ENCODE measurements at places on chromosomes 3 and 15.

DNA sequence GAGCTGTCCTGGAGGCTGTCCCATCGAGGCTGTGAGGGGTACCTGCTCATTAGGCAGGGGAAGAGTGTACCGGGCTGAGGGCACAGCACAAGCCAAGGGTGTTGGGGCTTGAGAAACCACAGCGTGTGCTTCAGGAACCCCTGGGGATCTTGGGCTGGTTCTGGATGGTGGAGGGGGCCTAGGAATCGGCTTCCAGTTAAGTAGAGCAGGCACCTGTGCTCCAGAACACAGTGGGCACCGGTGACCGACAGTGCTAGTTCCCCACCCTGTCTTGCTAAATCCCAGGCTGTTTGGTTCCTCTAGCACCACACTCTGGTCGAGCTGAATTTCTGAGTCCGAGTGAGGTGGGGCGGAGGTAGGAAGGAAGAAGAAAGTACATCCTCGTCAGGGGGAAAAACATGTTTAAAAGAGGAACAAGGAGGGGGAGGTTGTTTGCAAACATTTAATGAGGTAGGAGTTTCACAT lies 29.1 kb downstream of the SLC6A6 start:
- DNase-seq: no peak

- DNase-seq: no peak
Measured at GRCh38 chr15:92328207-92328606, 65.5 kb upstream of the ST8SIA2 start.

GRCh38 chr3:97720417-97720816 lies 44.1 kb upstream of the ARL6 start:
- DNase-seq: no peak

GRCh38 chr3:98099848-98100247 lies 12.9 kb downstream of the OR5AC2 start:
- DNase-seq: no peak

DNA sequence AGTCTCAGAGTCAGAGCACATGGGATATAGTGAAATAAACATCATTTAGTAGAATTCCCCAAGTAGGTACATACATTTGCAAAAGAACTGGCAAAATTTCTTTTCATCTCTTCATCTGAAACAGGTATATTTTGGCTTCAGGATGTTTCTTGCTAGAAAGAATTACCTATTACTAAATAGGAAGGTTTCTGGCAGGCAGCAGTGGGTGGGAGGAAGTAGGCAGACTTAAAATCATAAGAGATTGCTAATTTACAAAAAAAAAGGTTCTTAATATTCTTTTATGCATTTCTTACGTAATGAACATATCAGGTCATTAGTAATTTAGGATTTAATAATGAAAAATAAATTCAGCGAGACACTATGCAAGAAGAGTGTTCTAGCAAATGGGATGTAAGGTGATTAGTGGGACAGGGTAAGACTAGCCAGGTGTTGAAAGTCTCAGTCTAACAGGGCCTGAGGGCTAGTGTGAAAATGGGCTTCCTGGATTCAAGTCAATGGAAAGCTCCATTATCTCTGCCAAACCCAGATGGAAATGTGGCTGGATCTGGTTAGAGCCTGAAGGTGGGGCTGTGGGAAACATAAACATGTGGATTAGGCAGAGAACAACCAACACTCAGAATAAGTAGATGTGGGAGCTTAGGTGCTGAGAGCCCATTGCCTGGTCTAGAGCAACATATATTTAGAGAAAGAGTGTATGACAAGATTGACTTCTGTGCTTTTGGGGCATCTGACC lies 127.4 kb upstream of the FEZF2 start:
- no peak for DNase-seq

GRCh38 chr3:66702126-66702525 lies 201.3 kb upstream of the LRIG1 start:
- DNase-seq: no peak

- no peak for DNase-seq
Measured at GRCh38 chr3:39814007-39814406, 4.6 kb downstream of the MYRIP start.

Measured in lower leg skin (tissue), 4 donors.